ENCODE measurements at places on chromosomes 3 and 15. TPM values are rescaled to one million over a fixed set of nuclear protein-coding genes. Genes with fewer than 3 reads are reported as not detected.

- H3K27me3 ChIP-seq = no peaks in the 10 kb centered on the region
- no peak for DNase-seq
- H3K4me3 ChIP-seq = no peak overlapping the region
Observed at GRCh38 chr15:63678393-63678792, 81.2 kb downstream of the FBXL22 start.

DNA sequence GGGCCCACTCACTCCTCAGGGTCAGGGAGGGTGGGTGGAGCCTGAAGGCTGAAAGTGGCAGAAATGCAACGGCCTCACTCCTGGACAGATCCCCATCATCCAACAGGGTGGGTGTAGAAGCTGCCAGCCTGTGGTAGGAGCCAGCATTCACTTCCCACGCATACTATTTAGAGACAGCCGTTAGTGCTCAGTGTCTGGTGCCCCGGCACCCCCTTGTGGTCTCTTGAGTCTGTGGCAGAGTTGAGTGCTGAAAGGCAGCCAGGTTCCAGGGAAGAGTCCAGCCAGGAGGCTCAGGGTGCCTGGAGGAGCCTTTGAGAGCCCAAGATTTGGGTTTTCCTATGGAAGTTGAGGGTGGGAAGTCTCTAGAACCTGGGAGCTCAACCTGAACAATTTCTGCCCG is 2.1 kb upstream of the GNAT1 start:
- no peaks in the 10 kb centered on the region for H3K36me3 ChIP-seq
- H3K27me3 ChIP-seq = no peaks in the 10 kb centered on the region
- no peaks in the 10 kb centered on the region for H3K4me1 ChIP-seq
- no peak overlapping the region for H3K27ac ChIP-seq
- H3K4me3 ChIP-seq = no peak overlapping the region
- DNase-seq = peak; percentile 91

- no peaks in the 10 kb centered on the region for H3K27me3 ChIP-seq
- peaks cover 2% of the 10 kb centered on the region for H3K4me1 ChIP-seq
- DNase-seq = no peak
- no peak overlapping the region for H3K27ac ChIP-seq
Observed at GRCh38 chr3:105844704-105845103, 24.1 kb downstream of the CBLB start.

DNA sequence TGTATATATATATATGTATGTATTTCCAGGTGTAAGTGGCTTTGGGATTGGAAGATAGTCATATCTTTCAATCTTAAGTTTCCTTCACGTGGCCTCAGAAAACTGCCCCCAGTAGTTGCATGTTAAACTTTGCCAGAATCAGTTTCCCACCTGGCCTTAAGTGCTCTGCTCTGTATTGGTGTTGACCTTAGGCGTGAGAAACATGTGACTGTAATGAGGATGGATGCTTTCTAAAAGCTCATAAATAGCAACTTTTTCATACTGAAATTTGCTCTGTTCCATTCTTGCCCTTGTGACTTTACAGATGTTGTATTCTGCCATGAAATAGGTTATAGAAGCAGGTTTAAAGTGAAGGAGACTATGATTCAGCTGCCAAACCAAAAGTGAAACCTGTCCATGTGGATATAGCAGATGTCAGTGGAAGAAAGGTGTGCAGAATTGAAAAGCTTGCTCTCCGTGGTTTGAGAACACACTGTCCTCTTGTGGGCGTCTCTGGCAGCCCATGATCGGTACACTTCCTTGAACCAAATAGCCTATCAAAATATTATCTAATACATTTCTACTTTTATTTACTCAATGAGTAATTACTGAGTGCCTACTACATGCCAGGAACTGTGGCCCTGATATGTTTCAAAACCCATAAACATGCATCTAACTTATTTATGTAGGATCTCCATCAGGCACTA is 15.8 kb downstream of the SCG5 start:
- no peak overlapping the region for H3K4me3 ChIP-seq
- H3K27me3 ChIP-seq = no peaks in the 10 kb centered on the region
- no peaks in the 10 kb centered on the region for H3K4me1 ChIP-seq
- H3K36me3 ChIP-seq = no peaks in the 10 kb centered on the region
- H3K27ac ChIP-seq = no peak overlapping the region
- DNase-seq = no peak

DNA sequence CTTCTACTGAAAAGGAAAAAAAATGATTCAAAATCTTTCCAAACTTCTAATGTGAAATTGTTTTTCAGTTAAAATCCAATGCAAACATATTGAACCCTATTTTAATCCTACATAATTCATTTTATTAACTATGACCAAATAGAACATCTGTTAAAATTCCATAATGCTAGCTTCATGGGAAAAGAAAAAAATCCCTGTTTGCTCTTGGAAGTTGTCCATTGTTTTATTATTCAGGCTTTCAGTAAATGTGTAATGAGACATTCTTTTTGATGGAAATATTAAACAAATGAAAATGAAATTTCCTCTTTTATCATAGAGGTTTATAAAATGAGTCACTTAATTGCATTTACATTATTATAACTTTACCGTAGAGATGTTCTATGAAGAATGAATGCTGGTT is 49.5 kb downstream of the SLC25A26 start:
- H3K4me3 ChIP-seq = no peak overlapping the region
- no peak for DNase-seq
- H3K27me3 ChIP-seq = no peaks in the 10 kb centered on the region
- no peaks in the 10 kb centered on the region for H3K4me1 ChIP-seq
- H3K36me3 ChIP-seq = no peaks in the 10 kb centered on the region

DNA sequence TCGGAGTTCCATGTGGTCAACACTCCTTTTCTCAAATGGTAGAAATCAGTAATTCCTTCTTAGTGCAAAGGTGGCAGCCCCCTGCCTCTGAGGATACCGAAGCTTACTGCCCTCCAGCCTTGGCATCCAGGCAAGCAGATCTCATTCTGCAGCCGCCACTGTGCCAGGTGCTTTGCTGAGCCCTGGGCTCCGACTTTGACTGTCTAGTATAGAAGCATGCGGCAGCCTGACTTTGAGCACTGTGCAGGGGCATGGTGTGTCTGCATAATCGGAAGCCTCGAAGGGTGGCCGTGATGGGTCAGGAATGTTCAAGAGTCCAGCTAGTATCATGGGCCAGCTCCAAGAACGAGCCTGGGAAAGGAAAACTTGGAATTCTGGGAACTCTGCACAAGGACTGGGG is 39.7 kb downstream of the ABTB1 start:
- no peak overlapping the region for H3K4me3 ChIP-seq
- no peaks in the 10 kb centered on the region for H3K4me1 ChIP-seq
- no peaks in the 10 kb centered on the region for H3K27me3 ChIP-seq
- no peak for DNase-seq
- no peak overlapping the region for H3K27ac ChIP-seq

DNA sequence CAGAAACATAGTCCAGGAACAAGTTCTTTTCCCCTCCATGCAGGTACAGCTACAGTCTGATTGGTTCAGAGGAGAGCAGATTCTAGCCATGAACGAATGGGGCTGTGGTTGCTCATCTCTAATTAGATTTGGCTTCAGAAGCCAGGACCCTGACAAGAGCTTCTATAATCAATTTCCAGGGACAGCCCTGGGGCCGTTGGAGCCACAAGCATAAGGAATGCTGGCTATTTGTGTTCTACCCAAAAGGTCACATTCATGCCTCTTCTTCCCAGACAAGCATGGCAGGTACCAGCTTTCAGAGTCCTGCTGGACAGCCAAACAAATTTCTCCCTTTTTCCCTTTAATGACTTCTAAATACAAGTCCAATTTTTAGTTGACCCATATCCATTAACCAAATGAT is 215.5 kb upstream of the LRTM1 start:
- H3K4me1 ChIP-seq = no peaks in the 10 kb centered on the region
- DNase-seq = no peak
- no peak overlapping the region for H3K27ac ChIP-seq
- no peak overlapping the region for H3K4me3 ChIP-seq
- H3K27me3 ChIP-seq = no peaks in the 10 kb centered on the region

DNA sequence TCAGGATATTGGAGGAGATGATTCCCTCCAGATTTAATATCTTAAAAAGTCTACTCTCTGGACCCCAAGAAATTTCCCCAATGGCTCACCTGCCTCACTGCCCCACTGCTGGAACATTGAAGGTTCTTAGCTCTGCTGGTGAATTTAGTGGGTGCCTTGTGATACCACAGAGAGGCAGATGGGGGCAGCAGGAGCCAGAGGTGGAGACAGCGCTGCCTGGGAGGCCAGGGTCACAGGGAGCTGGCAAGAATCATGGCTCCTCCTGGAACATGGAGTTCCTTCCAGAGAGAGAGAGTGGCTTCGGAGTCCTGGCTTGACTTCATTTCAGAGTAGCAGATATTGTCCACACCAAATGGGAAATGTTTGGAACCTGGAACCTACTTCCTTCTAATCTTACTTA is 263.5 kb upstream of the CFAP20DC start:
- no peaks in the 10 kb centered on the region for H3K27me3 ChIP-seq
- no peaks in the 10 kb centered on the region for H3K4me1 ChIP-seq
- no peak overlapping the region for H3K27ac ChIP-seq
- H3K36me3 ChIP-seq = no peaks in the 10 kb centered on the region

DNA sequence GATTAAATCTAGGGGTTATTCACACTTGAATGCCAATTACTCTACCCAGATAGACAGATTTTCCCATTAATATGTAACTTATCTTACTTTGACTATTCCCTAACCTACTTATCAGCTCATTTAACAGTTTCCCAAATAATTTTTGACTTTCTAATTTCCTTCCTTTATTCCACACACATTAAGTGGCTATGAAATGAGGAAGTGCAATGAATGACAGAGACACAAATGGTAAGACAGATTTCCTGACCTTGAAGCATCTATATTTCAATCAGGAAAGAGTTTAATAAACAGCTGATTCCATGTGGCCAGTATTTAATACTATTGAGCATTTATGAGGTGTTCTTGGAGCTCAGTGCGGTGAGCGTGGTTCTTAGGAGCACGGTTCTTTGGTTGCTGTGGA is 78.8 kb downstream of the SLC7A14 start:
- H3K27ac ChIP-seq = no peak overlapping the region
- H3K27me3 ChIP-seq = no peaks in the 10 kb centered on the region
- no peak overlapping the region for H3K4me3 ChIP-seq
- no peaks in the 10 kb centered on the region for H3K4me1 ChIP-seq

PDZRN3 gene
- 86.3 TPM for total RNA-seq

BCL6 gene
- 136 TPM for total RNA-seq

DAPK2 gene
- 6.0 TPM for total RNA-seq

PLS1 gene
- 0.97 TPM for total RNA-seq

TJP1 gene
- total RNA-seq = 120 TPM

CCDC54 gene
- not detected for total RNA-seq

Data from aorta (tissue), 5 donors.